ENCODE measurements at places on chromosomes 7 and 10.

DNA sequence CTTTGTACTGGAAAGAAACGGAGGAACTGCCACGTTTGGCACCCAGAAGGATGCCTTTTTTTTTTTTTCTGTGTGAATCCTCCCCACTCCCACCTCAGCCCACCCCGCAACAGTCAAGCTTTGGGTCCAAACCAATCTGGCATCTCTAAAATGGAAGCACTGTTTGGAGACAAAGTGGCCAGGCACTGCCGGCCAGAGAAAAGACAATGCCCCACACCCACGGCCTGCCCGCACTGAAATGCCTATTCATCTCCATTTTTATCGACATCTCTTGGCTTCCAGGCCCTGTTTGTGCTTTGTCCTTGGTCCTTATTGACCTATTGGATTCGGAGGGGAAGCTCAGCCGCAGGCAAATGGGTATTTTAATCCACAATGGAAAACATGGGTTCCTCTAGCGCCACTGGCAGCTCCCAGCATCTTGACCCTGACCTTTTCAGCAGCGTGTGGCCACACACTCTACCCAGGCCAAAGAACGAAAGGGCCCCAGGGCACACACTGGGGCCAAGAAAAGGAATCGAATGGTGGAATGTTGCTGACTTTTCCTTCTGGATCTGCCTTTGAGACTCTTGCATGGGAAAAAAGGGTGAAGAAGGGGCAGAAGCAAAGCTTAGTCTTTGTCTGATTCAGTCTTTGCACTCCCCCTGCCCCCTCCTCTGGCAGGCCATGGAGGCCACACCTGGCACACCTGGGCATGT, 162.6 kb upstream of the CDCA7L start:
- no peak for DNase-seq

GRCh38 chr10:120982507-120982906, 131.3 kb downstream of the WDR11 start:
- DNase-seq = no peak

DNA sequence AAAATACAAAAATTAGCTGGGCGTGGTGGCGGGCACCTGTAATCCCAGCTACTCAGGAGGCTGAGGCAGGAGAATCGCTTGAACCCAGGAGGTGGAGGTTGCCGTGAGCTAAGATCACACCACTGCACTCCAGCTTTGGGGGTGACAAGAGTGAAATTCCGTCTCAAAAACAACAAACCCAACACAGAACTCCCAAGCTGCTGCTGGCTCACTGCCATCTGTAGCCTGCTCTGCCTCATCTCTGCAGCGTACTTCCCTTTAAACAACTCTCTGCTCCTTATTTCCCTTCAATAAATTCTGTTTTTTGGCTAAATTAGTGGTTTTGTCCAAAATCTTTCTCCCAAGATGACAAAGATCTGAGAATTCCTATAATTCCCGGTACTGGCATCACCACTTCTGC, 189.2 kb upstream of the GALNT17 start:
- no peak for DNase-seq

- no peak for DNase-seq
Observed at GRCh38 chr7:97307521-97308108, 190.1 kb downstream of the SDHAF3 start.

Data from kidney epithelial cell (primary cell).